Activated naive CD4-positive, alpha-beta T cell treated with anti-CD3 and anti-CD28 coated beads, Interleukin-2, amount 50 U/mL, for 72 hours (primary cell): ENCODE measurements at places on chromosomes 3 and 15.

- no peak for DNase-seq
Observed at GRCh38 chr15:74269362-74270035, 33.4 kb downstream of the CCDC33 start.

DNA sequence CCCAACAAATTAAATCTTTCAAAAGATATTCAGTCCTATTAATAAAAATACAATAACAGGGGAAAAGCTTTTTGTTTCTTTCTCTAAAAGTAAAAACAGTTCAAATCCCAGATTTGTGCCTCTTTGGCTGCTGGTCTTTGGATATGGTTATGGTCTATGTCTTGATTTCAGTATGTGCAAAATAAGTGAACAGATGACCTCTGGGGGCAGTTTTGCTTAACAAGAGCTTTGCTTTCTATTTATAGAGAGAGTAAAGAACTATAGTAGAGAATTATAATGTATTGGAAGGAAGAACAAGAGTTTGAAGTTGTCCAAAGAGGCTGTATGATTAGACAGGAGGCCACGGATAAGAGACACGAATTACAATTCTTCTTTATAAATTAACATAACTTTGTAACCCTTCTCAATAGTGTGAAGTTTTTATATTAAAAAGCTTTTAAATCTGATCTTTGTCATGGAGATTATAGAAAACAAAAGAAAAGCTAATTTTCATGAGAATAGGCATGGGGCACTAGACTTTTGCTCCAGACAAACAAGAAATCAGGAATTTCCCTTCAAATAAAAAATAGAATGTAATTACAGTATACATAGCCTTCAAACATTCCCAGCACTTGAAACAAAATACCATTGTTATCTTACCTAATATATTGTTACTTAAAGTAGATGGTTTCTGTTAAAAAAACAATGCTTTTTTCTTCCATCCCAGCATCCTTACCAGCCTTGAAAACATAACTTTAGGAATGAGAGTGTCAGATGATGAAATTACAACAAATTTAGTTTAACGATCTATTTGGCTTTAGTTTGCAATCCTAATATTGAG lies 432.7 kb upstream of the ARHGEF26 start:
- no peak for DNase-seq

DNA sequence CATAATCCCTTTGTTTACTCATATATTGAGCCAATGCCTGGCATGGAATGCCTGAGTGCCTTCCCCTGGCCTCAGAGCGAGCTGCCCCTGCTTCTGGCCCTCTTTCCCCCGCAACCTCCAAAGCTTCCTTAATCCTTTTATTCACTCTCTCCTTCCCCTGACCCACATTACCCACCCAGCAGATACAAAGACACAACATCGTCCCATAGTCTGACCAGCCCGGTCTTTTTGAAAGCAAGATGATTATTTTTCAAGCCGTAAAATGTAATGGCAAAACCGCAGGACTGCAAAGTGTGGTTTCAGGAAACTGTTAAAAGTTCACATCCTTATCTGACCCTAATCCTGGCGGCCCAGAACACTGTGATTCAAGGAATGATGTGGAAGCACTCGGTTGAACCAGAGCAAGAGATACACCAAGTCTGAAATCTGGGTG lies 78.4 kb upstream of the LRTM1 start:
- DNase-seq, result no peak

DNA sequence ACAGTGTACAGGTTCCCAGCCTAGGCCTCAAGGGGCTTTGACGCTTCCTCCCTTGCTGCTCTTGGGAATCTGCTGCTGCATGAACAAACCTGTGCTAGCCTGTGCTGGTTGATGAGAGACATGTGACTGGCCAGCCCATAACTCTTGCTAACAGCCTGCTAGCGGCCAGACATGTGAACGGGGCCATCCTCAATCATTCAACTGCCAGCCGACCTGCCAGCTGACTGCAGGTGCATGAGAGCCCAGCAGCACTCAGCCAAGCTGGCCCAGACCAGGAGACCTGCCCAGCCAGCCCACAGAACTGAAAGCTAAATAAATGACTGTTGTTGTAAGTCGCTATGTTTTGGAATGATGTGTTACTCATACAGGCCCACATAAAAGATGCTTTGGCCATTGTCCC lies 82.4 kb upstream of the DLG1 start:
- peak; percentile 33 for DNase-seq

DNA sequence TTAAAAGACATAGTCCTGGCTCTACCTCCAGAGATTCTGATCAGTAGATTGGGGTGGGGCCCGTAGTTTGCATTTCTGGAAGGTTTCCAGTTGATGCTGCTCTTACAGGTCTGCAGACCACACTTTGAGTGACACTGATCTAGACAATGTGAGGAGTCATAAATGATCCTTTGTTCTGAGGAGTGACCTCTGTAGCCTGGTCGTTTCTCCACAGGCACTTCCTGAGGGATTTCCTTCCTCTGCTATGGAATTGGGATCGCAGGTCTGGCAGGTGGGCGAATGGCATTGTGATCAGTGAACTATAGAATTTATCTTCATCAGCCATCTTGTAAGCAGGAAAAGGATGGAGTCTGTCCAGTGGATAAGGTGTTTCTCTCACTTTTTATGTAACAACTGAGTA lies 5.5 kb downstream of the GFM1 start:
- no peak for DNase-seq

GRCh38 chr3:44555723-44556122 lies 730 bp downstream of the ZKSCAN7 start:
- no peak for DNase-seq

GRCh38 chr3:27939521-27939920 lies 217.4 kb upstream of the EOMES start:
- no peak for DNase-seq

- no peak for DNase-seq
Observed at GRCh38 chr3:71207632-71208031, 375.9 kb downstream of the FOXP1 start.

DNA sequence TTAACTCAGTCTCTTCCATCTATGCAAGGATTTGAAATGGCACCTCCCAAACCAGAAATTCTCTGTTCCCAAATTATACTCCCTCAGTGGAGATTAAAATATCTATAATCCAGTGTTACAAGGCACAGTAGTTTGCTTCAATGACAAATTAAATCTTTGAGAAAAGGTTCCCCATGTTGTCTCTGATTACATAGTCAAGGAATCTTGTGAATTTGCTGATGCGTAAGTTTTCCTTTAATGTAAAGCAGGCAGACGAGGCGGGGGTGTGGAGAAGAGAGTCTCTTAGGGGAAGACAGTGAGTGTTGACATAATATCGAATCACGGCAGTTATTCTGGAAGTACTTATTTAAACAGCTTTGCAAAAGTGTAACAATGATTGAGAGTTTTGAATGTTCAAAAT lies 236.4 kb upstream of the RARB start:
- no peak for DNase-seq

GRCh38 chr3:102484363-102484762 lies 49.5 kb downstream of the ZPLD1 start:
- no peak for DNase-seq

DNA sequence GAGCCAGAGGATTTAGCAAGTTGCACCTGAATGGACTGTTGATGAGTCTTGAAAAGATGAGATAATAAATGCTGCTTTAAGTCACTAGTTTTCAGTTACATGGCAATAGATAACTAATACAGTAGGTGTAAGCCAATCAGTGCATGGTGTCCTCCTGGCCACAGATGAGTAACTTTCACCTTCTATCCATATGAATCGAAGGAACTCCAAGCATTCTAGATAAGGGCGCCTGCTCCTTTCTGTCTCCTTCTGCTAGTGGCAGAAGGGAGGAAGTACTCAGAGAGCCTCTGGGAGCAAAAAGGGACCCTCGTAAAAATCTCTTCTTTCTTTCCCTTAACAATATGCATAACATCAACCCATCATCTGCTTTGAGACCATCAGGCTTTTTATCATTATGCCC lies 37.3 kb downstream of the TM6SF1 start:
- no peak for DNase-seq

DNA sequence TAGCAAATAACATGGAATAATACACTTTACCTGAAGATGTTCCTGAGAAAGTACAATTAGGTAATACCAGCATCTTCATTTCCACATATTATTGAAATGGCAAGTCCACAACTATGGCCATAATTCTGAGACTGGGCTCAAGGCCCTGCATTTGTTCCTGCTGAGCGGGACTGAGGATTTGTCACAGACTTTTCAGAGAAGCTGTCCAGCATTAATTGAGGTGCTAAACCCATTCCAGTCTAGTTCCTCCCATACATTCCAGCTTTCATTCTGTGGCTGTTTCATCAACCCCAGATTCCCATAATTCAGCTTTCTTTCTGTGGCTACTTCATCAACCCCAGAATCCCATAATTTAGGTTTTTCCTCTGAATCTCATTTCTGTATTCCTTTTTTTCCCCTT lies 293.4 kb upstream of the GBE1 start:
- no peak for DNase-seq

DNA sequence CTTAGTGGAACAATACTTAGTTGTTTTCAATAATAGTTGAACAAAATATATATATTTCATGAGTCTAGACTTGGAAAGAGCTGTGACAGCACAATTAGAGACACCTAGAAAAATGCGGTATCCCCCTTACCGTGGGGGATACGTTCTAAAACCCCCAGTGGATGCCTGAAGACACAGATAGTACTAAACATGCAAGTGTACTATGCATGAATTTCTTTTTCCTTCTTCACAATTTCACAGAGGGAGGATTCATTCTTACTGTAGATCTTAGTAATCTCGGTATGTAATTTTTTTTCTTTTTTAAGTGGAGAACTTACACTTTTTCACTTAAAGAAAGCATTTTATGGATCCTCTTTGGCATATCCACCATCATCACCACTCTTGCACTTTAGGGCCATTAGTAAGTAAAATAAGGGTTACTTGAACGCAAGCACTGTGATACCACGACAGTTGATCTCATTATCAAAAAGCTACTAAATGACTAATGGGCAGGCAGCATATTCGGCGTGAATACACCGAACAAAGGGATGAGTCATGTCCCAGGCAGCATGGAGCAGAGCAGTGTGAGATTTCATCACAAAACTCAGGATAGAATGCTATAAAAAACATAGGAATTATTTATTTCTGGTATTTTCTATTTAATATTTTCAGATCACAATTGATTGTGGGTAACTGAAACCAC lies 72.3 kb upstream of the ZNF280D start:
- DNase-seq, result no peak

DNA sequence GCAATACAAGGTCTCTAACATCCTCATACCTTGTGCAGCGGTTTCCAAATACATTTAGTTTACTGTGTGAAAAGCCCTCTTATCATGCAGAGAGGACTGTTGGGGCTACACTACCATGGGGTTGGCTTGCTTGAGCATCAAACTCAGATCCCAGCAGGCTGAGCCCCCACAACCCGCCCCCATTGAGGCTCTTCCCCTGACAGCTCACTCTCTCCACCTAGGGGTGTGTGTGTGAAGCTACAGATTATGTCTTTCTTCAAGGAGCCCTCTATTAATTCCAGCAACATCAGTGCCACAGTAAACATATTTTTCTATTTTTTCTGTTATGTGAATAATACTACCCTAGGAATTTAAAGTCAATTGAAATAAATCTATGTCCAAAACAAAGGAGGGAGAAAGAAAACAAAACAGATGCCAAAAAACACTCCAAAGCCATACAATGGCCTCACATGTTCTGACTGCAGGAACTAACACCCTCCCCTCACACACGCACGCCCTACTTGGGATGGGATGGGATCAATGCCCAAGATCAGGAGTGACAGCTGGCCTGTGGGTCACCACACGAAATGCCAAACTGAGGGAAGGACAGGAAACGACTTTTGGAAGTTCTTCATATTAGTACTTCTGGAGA lies 14.7 kb downstream of the TM4SF4 start:
- no peak for DNase-seq

DNA sequence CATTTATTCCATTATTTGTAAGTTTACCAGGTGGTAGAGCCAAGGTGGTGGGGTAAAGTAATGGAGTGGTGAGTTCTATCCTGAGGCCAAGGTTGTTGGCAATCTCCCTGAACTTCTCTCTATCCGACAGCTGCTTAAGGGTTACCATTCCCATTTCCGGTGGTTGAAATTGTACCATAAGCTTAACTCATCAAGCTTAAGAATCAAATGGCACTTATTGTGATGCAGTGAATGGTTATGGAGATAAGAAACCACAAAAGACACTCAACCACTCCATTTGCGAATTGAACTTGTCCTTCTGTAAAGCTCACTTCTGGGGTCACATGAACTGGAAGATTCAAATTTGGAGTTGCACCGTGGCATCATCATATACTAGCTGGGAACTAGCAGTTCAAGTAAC lies 287.4 kb upstream of the SLCO3A1 start:
- DNase-seq, result no peak

DNA sequence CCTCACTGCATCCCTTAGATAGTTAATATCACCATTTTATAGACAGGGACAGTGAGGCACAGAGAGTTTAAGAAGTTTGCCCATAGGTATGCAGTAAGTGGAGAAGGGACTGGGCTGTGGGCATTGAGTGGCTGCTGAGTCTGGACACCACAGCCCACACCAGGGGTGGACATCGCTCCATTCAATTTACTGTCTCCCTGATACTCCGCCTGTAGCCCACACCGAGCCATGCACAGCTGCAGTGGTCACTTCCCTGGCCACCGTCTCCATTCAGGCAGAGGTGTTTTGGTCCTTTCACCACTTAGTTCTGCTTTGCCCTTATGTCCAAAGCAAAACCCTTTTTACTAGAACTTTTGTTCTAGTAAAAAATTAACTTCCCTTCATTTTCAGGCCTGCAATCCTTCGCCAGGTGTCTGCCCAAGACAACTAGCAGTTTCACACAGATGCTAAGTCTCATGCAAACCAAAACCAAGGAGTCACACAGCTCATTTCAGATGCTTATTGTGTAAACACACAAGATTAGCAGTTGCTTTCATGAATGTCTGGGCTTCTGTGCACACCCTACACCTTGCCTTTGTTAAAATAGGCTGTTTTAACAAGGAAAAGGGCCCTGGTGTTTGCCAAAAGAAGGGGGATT lies 30.1 kb downstream of the ZNF35 start:
- DNase-seq, result no peak

DNA sequence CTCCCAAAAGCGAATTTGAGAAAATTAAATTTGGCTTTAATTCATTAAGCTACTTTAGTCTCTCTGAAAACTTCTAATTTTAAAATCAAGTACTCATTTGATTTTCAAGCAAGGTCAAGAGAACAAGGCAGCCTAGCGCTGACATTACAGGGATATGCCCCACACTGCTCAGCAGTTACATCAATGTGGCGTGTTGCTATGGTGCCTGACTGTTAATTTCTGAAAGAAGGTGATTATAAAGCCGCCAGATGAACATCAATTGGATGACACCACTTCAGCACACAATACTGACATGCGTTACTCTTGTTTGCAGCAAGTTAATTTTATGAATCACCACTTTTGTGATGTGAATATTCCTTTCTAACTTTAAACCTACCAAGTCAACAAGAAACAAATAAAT lies 284.4 kb downstream of the FOXP1 start:
- peak; percentile 30 for DNase-seq

- DNase-seq, result no peak
Observed at GRCh38 chr3:64903006-64903405, 215.2 kb upstream of the ADAMTS9 start.

DNA sequence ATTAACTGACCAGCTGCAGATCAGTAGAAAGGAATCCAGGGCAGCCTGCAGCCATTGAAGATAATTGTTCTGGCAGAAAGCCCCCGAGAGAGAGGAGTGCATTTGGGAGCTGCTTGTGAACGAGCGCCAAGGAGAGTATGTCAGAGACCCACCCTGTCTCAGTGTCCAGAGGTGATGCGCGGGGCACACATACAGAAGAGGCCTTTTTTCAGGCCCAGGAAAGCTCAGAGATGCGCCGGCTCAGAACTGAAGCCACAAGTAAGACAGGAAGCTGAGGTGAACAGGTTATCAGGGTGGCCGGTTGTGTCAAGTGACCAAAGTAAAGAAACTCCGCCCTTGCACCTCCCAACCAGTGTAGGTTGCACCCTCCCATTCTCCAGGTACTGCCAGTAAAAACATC lies 59.8 kb upstream of the HEG1 start:
- DNase-seq, result no peak

- no peak for DNase-seq
Observed at GRCh38 chr3:195007766-195008165, 263.2 kb downstream of the XXYLT1 start.
